ENCODE measurements at places on chromosomes 1 and 21.

DNA sequence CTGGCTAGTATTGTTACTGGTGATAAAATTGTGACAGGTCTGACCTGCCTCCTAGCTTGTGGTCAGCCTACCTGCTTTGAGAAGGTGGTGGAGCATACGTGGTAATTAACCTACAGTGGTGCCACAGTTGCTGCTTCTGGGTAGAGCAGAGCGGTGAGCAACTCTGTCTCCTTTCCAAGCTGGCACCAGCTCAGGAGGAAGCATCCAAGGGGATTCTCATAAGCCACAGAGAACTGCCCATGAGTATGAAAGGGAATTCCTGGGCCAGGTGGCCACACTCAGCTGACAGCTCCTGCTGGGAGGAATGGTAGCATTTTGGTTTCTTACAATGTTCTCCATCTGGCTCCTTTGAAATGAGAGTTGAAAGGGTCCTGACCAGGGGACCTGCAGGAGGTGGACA, 39.4 kb downstream of the ATP2B4 start:
- no peak for DNase-seq

GRCh38 chr1:205480349-205480985, 24.0 kb upstream of the CDK18 start:
- no peak for DNase-seq

GRCh38 chr1:20282533-20282932, 8.1 kb upstream of the VWA5B1 start:
- no peak for DNase-seq

- DNase-seq = peak; percentile 46
These were observed 293.3 kb downstream of the SDCCAG8 start for GRCh38 chr1:243549108-243549507.

- DNase-seq = no peak
These were observed 26.2 kb downstream of the VPS26C start for GRCh38 chr21:37240978-37241377.

GRCh38 chr1:233180641-233181364, 114.7 kb downstream of the PCNX2 start:
- DNase-seq = no peak

DNA sequence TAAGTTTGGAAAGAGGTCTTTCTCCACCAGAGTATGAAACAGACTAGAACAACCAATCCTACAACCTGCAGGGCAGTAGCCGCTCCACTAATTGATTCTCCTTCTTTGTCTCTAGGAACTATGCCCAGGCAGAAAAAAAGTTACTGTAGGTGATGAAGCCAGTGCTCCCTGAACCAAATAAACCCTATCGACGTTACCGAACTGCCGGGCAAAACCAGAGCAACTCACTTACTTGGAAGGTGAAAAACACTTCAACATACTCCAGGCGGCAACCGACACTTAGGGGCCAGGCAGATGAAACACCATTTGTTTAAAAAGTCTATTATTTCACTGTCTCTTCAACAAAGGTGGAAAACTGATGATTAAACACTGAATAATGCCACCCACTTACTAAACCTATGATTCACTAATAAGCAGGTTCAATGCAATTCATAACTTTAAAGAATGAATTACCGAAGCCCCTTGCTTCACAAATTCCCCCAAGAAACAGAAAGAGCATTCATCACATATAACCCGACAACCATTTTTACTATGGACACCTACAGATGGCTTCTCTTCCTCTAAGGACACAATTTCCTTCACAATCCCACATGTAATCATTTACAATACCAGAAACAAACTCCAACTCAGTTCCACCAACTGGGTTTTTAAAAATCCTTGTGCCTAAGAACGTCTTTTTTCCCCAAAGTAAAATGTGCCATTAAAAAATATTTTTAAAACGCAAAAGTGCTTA, 1.6 kb downstream of the NRIP1 start:
- no peak for DNase-seq

DNA sequence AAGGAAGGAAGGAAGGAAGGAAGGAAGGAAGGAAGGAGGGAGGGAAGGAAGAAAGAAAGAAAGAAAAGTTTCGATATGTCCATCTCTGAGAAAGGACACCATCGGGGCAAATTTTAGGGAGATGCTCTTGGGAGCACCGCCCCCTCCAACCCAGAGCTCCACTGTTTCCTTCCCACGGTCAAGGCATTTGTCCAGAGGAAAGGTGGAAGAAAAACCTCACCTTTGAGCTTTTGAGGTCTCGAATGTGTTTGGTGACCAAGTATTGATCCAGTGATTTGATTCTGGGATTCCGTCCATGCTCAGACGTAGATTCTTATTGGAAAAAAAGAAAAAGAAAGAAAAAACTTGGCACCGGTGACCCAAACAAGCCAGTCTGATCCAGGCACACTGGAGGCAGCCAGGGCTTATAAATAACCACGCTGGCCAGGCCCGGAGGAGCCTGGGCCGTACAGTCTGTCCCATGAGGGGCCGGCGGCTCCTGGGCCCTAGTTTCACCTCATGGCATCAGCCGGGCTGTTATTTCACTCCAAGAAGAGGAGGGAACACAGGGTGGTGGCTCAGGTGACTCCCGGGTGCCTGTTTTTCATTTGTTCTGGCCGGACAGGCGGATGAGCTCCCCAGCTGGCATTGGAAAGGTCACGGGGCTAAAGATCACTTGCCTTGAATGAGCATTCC, 36.1 kb upstream of the SLC25A33 start:
- no peak for DNase-seq

GRCh38 chr1:233689017-233689747, 75.3 kb downstream of the KCNK1 start:
- DNase-seq = no peak

GRCh38 chr1:65626003-65626402, 166.7 kb upstream of the PDE4B start:
- no peak for DNase-seq

GRCh38 chr1:12296016-12296415, 66.2 kb downstream of the VPS13D start:
- no peak for DNase-seq

GRCh38 chr21:25329227-25329825, 278.0 kb downstream of the MRPL39 start:
- DNase-seq = peak; percentile 33

DNA sequence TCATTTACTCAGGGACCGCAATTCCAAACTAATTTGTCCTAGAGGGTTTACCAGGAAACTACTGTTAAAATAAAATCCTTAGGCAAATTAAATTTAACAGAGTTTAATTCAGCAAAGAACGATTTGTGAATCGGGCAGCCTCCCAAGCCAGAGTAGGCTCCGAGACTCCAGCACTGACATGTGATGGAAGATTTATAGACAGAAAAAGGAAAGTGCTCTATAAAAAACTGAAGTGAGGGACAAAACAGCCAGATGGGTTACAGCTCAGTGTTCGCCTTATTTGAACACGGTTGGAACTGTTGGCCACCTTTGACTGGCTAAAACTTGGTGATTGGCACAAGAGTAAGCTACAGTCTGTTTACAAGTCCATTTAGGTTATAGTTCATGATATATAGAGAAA, 35.2 kb upstream of the RCSD1 start:
- no peak for DNase-seq

DNA sequence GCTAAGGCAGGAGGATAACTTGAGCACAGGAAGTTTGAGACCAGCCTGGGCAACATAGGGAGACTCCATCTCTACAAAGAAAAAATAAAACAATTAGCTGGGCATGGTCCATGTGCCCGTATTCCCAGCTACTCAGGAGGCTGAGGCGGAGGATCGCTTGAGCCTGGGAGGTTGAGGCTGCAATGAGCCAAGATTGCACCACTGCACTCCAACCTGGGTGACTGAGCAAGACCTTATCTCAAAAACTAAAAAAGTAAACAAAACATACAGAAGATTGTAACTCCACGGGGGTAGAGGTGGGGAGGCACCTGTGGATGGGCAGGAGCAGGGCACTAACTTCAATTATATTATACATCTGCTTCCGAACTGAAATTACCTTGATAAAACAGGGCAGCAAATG, 4.6 kb downstream of the S100B start:
- DNase-seq = no peak

GRCh38 chr1:77336729-77337128, 54.9 kb downstream of the AK5 start:
- DNase-seq = no peak
